ENCODE measurements at places on chromosomes 13 and 19. TPM values are rescaled to one million over a fixed set of nuclear protein-coding genes. Genes with fewer than 3 reads are reported as not detected.

The ADGRE1 gene
- 1.8 TPM for total RNA-seq

GRCh38 chr13:113327766-113328471, 30.9 kb downstream of the LAMP1 start:
- H3K27me3 ChIP-seq, result no peaks in the 10 kb centered on the region
- H3K4me1 ChIP-seq, result no peaks in the 10 kb centered on the region
- no peak overlapping the region for H3K27ac ChIP-seq

DNA sequence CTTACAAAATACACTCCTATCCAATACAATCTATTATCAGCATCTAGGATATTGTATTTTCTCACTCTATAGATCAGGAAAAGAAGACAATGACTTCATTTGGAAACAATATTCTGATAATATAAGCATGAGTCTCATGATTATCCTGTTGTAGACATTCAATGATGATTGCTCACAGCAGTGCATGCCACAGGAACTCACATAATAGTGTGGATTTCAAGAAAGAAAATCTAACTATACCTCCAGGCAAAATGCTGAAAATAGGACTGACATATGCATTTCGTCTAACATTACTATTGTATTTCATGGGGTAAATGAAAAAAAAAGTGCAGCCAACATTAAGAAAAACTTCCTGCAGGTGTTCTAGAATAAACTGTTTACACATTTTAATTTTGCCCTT, 122.6 kb downstream of the POSTN start:
- H3K4me3 ChIP-seq, result no peak overlapping the region
- no peaks in the 10 kb centered on the region for H3K36me3 ChIP-seq
- no peak for DNase-seq

DNA sequence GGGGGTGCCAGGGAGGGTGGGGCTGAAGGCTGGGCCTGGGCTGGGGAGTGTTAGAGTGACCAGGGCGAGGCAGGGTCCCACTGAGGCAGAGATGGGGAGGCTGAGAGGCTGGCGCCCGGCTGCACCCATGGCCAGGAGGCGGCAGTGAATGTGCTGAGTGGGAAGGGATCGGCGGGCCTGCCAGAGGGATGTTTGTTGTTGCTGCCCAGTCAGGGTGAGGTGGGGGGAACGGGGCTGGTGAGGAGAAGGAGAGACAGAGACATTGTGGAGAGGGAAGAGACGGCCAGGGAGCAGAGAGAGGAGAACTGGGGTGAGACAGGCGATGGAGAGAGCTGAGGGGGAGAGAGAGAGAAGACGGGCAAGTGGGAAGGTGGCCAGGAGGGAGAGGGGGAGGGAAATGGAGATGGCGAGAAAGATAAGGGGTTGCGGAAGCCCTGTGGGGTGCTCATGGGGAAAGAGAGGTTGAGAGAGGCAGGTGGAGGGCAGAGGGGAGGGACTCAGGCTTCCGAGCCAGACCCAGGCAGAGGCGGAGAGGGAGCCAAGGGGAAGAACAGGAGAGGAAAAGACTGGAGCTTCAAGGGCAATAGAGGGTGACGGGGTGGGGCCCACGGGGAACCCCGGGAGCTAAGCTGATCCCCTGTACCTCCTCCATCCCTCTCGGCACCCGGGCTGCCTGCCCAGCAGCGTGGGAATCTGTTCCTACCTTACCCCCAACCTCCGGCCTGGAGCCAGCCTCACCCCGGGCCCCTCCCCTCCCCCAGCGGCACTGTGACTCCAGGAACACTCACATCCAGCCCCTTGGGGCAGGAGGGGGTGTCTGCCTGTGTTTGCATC, 690 bp upstream of the B3GNT8 start:
- peaks cover 51% of the 10 kb centered on the region for H3K36me3 ChIP-seq
- DNase-seq, result peak; percentile 80
- no peaks in the 10 kb centered on the region for H3K27me3 ChIP-seq
- H3K4me1 ChIP-seq, result peaks cover 34% of the 10 kb centered on the region
- peak overlapping the region; percentile 87 for H3K27ac ChIP-seq

DNA sequence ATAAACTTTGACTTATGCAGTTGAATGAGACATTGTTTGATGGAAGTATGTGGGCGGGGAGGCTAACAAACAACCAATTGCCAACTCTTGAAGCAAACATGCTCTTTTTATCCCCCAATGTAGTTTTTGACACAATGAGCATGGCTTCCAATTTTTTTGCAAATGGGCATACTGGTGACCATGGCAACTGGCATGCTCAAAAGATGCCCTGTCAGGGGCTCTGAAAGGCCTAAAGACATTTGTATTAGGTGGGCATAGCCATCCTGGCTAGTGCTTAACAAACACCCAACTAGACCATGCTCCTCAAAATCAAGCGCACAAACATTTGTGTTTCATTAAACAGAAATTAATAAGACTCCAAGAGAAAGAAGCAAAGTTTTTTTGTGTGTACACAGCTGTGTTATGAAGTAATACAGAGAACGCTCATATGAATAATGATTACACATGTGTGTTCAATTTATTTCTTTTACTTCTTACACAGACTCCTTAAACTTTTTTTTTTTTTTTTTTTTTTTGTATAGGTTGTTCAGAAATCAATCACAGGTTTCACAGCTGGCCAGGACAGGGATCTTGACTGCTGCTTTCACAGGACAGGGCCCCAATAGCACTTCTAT, 95.6 kb downstream of the DLEU7 start:
- DNase-seq, result no peak
- no peaks in the 10 kb centered on the region for H3K4me1 ChIP-seq
- H3K27me3 ChIP-seq, result no peaks in the 10 kb centered on the region
- no peaks in the 10 kb centered on the region for H3K36me3 ChIP-seq
